ENCODE measurements at places on chromosomes 11 and 22.

DNA sequence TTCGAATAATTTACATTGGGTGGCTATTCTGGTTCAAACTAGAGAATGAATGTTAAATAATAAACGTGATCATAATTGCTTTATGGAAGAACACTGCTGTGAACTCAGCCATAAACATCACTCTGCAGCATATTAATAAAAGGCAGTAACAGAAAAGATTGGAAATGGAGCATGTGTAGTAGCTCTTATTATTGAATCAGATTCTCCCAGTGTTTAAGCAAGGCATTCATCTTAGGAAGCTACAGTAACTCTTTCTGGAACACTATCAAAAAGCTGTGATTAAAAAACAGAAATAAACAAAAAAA, 34.7 kb downstream of the ELMOD1 start:
- no peak for DNase-seq

GRCh38 chr22:26830837-26831236, 173.4 kb downstream of the MIAT start:
- DNase-seq: no peak

- no peak for DNase-seq
These were observed 5.9 kb upstream of the ARL2 start for GRCh38 chr11:65008016-65008415.

- DNase-seq: no peak
These were observed 14.0 kb upstream of the MTCH2 start for GRCh38 chr11:47656260-47656885.

- no peak for DNase-seq
These were observed 34.6 kb downstream of the NFAM1 start for GRCh38 chr22:42397332-42398249.

DNA sequence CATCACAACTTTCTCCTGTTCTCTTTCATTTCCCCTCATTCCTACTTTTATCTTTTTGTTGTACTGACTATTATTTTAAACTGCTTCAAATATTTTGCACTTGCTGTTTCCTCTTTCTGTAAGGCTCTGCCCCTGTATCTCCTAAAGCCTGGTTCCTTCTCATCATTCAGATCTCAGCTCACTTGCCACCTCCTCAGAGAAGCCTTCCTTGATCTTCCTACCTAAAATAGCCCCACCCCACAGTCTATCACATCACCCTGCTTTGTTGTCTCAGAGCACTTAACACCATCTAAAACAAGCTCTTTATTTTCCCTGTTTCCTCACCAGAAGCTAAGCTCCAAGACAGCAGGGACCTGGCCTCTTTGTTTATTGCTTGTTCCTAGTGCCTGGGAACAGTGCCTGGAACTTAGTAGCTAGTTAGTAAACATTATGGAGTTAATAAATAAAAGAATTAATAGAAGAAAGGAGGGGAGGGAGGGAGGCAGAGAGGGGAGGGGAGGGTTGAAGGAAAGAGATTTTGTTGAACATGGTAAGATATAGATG, 2.5 kb upstream of the STK33 start:
- no peak for DNase-seq

DNA sequence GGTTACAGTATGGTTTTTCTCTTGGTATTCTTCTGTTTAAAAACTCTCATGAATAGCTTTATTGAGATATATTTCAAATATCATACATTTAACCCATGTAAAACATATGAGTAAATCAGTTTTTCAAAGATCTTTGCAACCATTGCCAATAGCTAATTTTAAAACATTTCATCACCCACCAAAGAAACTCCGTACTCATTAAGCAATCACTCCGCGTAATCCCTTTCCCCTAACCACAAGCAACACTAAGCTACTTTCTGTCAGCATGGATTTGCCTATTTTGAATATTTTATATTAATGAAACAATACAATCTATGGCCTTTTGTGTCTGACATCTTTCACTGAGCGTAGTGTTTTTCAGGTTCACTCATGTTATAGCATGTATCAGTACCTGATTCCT, 697.9 kb upstream of the ANO5 start:
- no peak for DNase-seq

- DNase-seq: no peak
These were observed 652.0 kb upstream of the CCDC90B start for GRCh38 chr11:83938148-83938547.

- no peak for DNase-seq
These were observed 35.3 kb upstream of the LYVE1 start for GRCh38 chr11:10603721-10604297.

Measured in activated effector memory CD4-positive, alpha-beta T cell treated with Interleukin-2 at 50 U/mL for 16 hours (primary cell).